Stimulated activated CD4-positive, alpha-beta T cell treated with anti-CD3 and anti-CD28 coated beads, Interleukin-1b, Interleukin-23, amount 100 ng/mL, for 48 hours (primary cell): ENCODE measurements at places on chromosomes 5 and 9.
A peak's percentile ranks its signal among the peaks of the same experiment; 100 is the strongest.

GRCh38 chr9:28808042-28808441 lies 1234.8 kb upstream of the C9orf72 start:
- DNase-seq: no peak

- DNase-seq: no peak
These were observed 41.7 kb downstream of the C5orf15 start for GRCh38 chr5:133926489-133927299.

- no peak for DNase-seq
These were observed 337.1 kb downstream of the GADD45G start for GRCh38 chr9:89941875-89942274.

GRCh38 chr5:17190242-17190778 lies 27.1 kb upstream of the BASP1 start:
- no peak for DNase-seq

DNA sequence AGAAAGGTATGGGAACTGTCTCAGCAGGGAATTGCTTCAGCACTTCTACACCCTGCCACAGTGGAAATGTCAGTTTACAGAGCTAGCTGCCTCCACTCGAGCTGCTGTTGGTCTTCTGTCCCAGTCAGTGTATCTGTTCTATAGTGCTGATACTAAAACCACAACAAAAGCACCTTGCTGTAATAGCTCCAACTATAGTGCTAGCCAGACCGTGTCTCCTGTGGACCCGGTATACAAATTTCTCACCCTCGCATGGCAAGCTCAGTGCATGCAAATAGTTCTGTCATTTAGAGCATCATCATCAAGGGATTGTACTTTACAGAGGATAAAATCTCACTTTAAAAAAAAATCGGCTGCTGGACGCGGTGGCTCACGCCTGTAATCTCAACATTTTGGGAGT lies 51.5 kb upstream of the IQGAP2 start:
- DNase-seq: no peak

GRCh38 chr5:149392718-149393117 lies 13.6 kb upstream of the IL17B start:
- peak; percentile 9 for DNase-seq

DNA sequence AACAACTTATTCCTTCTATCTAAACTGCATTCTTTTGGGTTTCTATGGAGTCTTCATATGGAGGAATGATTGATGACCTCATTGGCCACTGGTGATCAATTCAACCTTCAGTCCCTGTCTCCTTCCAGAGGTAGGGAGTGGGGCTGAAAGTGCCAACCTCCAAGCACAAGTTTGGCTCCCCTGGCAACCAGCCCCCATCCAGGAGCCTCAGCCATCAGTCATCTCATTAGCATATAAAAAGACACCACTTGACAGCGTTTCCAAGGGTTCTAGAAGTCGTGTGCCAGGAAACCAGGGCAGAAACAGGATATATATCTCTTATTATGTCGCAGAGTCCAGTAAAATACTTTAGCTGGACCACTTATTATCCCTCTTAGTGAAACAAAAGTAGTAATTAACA lies 9.8 kb downstream of the SLC31A2 start:
- no peak for DNase-seq

DNA sequence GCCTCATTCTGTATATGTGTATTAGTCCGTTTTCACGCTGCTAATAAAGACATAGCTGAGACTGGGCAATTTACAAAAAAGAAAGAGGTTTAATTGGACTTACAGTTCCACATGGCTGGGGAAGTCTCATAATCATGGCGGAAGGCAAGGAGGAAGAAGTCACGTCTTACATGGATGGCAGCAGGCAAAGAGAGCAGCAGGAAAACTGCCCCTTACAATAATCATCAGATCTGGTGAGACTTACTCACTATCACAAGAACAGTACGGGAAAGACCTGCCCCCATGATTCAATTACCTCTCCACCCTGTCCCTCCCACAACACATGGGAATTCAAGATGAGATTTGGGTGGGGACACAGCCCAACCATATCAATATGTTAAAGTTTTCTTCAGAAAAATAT lies 49.8 kb upstream of the GPBP1 start:
- DNase-seq: no peak

- DNase-seq: no peak
These were observed 149.5 kb downstream of the ROR2 start for GRCh38 chr9:91800473-91801030.

DNA sequence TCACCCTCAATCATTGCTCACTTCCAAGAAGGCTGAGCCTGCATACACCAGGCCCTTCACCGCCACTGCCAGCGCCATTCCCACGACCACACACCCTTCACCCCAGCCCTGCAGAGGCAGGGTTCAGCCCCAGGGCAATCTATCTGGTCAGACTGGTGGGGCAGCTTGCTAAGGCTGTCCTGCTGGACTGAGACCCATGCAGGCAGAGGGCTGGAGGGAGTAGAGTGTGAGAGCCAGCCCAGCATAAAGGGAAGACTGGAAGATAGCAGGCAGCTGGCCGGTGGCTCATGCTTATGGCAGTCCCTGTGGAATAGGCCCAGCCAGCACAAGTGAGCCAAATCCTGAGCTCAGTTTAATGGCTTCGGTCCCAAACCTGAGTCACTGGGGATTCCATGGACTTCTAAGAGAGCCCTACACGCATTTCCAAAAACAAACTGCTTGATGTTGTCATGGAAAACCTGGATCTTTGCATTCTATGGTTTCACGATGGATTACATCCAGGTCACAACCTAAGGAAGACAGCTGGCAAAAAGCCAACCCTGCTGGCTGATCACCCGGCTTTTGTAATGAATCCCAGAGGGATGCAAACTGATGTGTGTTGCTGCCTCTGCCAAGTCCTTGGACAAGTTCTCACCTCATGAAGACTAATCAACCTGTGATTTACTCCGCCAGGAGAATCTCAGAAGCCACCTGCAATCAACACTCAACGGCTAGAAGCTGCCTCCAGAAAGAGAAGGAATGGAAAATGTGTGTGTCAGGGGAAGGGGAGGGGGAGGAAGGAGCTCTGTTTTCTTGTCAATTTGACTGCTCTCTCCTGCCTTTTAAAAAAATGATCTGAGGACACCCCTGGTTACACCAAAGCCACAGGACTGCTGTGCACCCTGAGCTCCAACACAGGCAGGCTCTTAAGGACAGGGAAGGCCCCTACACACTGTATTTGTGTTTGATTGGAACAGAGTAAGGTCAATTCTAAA lies 143.6 kb downstream of the LHFPL2 start:
- DNase-seq: no peak

DNA sequence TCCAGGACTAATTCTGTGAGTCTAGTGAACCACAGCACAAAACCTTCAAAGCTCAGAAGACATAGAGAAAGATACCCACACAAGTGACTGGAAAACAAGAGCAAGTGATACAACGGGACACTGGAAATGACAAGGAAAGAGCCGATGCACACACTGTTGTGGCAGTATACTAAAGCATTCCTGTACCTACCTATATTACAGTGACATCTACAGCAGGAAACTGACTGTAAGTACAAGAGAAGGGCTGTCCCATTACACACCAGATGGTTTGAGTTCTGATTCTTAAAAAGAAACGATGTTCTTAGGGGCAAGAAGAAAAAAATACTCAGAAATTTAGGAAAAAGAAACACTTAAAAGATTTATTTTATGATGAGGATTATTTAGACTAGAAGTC lies 18.5 kb downstream of the TMEM245 start:
- DNase-seq: no peak

DNA sequence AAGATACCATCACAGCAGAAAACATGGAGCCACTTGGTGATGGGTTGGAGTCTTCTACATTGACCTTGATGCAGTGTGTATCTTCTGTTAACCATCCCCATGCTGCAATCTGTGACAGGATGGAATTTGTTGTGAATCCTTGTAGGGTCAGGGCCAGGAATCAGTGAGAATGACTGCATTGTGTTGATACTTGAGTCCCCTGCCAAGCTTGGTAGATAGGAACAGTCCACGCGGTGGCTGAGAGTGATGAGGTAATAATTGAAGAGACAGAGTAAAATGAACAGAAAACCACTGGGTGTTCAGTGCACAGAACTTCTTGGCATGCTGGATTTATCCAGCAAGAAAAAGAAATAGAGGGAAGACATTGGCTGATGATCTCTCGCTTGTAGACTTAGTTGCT lies 217.5 kb downstream of the MAN2A1 start:
- no peak for DNase-seq

DNA sequence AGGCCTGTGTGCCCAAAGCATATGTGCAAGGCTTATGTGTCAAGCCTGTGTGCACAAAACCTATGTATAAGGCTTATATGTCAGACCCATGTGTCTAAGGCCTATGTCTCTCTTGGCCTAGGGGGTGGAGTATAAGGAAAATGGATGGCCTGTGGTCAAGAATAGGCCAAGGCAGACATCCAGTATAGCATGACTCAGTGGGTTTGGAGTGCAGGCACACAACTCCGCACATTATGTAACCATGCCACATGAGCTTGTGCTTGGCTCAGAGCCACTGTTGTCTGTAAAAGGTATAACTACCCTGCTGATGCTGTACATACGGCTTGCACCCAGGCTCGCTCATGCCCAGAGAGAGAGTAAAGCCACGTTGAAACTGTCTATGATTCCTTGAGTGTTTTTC lies 626.4 kb upstream of the NUDT12 start:
- no peak for DNase-seq

- no peak for DNase-seq
These were observed 379.7 kb upstream of the IRX2 start for GRCh38 chr5:3131161-3131560.

GRCh38 chr9:110076894-110077725 lies 130.8 kb downstream of the C9orf152 start:
- no peak for DNase-seq

GRCh38 chr9:80994892-80995291 lies 694.5 kb downstream of the TLE1 start:
- DNase-seq: no peak

- no peak for DNase-seq
These were observed 140.6 kb downstream of the LURAP1L start for GRCh38 chr9:12915366-12915954.

DNA sequence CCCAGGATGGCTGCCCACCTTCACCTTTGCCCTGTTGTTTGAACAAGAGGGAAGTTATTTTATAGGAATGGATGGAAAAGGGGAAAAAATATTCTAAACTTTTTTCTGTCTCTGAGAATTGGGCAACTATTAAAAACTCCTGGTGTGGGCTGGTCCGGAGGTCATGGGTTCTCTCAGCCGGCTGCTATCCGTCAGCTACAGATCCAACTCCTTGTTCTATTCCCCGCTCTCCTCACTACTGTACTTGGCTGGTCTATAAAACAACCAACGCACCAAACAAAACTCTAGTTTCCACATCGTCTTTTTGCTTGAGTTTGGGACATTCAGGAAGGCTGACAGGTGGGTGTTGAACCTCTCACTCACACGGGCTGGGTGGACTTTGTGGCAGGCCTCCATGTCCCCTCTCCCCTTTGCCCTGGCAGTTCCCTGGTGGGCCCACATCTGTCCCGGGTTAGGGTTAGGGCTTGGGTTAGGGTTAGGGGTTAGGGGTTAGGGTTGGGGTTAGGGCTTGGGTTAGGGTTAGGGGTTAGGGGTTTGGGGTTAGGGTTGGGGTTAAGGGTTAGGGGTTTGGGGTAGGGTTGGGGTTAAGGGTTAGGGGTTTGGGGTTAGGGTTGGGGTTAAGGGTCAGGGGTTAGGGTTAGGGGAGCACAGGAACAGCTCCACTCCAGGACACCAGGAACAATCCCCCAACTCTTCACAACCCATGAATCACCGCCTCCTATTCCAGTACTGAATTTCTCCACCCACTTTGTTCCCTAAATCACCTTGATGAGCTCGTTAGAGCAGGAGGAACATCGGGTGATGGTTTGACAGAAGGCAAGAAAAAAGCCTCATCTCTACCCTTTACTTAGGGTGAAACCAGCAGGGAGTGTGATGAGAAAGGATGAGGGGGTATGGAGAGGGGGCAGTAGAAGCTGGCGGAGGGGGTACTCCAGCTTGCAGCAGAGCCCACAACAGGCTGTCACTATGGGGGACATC lies 302.1 kb upstream of the IRX4 start:
- no peak for DNase-seq

DNA sequence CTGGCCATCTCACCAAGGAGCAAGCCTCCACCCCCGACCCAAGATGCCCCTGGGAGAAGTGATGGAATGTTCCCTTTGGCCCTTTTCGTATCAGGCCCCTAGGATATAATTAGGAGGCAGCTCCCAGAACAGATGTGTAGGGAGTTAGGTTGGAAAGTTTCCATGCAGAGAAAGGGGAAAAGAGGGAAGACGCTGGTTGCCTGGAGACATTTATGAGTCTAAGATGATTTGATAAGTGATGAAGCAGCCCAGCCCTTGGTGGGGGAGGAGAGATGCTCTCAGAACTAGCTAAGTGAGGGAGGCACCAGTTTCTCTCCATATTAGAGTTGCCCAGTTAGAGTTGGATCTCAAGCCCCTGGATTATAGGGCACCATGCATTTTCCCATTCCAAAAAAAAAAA lies 137.5 kb downstream of the GNA14 start:
- no peak for DNase-seq

- DNase-seq: no peak
These were observed 2.9 kb upstream of the NDST1 start for GRCh38 chr5:150505041-150505511.

DNA sequence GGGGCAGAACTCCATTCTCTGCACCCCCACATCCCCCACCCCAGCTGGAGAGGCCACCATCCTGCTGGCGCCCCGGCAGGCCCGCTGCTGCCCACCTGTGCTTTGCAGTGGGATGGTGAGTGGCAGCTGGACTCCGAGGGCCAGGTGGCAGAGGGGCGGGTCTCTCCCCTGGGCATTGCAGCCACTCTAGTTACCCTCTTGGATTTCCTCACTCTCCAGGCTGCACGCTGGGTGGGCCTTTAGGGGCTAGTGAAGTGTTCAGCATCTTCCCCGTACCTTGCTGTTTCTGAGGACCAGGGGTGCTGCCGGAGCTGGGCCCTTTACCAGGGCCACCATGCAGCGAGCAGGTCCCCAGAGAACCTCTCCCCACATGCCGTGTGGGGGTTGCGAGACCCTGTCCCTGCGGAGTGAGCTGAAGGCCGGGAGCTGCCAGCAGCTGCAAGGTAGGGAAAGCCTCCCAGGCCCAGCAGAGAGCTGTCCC lies 88.4 kb upstream of the SH3PXD2B start:
- no peak for DNase-seq

- DNase-seq: no peak
These were observed 18.2 kb upstream of the WDR38 start for GRCh38 chr9:124835026-124835557.

DNA sequence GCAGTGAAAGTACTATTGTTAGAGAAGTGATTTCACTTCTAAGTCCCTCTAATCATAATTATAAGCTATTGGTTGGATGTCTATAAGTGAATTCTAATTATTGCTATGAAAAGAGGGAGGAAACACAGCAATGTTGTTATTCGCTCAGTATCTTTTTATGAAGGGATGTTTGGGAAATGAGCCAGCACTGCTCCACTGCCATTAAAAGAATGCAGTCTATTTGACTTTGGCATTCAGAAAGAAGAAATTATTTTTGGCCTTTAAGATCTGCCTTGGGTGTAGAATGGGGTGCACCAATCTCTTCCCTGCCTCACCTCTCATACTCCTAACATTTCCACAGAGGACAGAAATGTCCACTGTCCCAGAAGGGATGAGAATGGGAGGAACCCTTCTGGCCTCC lies 332.0 kb downstream of the SPATA31D1 start:
- no peak for DNase-seq

- no peak for DNase-seq
These were observed 38.6 kb upstream of the SLC6A19 start for GRCh38 chr5:1162751-1163150.
